ENCODE measurements at places on chromosomes 5 and 9.

DNA sequence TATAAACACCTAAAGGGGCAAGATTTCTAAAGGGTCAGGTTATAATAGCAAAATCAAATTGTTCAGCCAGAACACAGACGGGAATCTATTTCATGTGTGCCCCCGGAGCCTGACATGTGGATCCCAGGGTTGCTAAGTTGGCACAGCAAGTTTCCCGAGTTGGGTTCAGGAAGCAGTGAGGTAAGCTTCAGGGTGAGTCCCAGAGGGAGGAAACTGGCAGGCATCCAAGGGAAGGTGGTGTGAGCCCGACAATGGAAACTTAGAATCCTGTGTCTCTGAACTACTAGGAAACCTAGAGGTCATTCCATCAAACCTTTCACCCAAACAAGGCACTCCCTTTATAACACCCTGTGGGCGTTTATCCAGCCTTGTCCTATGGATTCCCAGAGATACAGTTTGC lies 98.4 kb downstream of the ADRB2 start:
- no peak for DNase-seq

DNA sequence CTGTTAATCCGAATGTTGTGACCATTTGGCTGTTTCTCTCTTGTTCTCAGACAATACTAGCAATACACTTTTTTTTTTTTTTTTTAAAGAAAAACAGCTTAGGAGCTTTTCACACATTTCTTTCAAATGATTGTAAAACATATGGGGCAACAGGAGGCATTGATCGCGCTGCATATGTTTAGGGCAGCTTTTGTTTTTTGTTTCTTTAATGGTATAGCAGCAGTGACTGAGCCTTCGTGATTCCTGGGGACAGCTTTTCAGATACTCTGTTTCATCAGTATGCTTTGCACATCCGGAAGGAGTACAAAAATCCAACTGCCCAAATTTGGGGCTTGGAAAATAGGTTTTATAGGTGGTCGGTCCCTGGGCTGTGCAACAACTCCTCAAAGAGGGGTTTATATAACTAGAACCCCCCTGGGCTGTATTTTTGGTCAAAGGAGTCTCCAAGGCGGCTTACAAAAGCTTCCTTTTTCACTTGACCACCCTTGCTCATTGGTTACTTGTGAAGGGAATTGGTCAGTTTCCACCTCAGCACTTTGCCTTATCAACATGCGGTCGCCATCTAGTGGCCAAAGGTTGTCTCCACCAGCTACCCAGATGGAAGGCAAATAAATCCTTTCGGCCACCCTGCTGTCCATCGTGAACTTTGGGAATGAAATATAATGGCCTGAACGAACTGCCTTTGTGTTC lies 91.8 kb downstream of the PDE6A start:
- DNase-seq, result peak; percentile 60

- no peak for DNase-seq
Observed at GRCh38 chr9:135480940-135481310, 1.3 kb downstream of the PPP1R26 start.

GRCh38 chr9:18422296-18423036 lies 51.5 kb upstream of the ADAMTSL1 start:
- DNase-seq, result no peak

- peak; percentile 35 for DNase-seq
Observed at GRCh38 chr9:113737517-113738271, 138.4 kb upstream of the ZNF618 start.

- DNase-seq, result no peak
Observed at GRCh38 chr5:7446913-7447312, 51.0 kb downstream of the ADCY2 start.

DNA sequence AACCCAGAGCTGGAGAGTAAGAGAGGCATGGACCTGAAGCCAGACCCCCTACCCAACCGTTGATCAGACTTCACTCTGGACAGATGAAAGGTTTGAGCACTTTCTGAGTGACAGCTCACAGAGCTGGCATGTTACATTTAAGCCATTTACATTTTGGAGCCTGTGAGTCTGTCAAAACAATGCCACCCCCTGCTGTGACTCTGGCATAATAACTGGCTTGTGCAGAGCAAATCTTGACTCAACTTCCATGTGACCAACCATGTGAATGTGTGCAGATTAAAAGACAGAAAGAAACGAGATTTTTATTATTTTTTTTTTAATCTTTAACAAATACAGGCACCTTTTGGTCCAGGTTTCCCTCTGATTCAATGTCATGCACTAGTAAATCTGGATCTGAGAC lies 48.5 kb downstream of the MFAP3 start:
- DNase-seq, result no peak

- peak; percentile 13 for DNase-seq
Observed at GRCh38 chr5:132435886-132436285, 54.7 kb downstream of the IRF1 start.

Data from activated naive CD4-positive, alpha-beta T cell treated with anti-CD3 and anti-CD28 coated beads, Interleukin-2, amount 10 ng/mL, durations not matched to agents 7 days and 5 days (primary cell).